Immature natural killer cell (primary cell): ENCODE measurements at places on chromosomes 6 and 20. TPM values are rescaled to one million over a fixed set of nuclear protein-coding genes. Genes with fewer than 3 reads are reported as not detected.

Gene SNAP25
- polyA plus RNA-seq, result not detected

Gene HLA-DMB
- polyA plus RNA-seq, result 38.3 TPM

DNA sequence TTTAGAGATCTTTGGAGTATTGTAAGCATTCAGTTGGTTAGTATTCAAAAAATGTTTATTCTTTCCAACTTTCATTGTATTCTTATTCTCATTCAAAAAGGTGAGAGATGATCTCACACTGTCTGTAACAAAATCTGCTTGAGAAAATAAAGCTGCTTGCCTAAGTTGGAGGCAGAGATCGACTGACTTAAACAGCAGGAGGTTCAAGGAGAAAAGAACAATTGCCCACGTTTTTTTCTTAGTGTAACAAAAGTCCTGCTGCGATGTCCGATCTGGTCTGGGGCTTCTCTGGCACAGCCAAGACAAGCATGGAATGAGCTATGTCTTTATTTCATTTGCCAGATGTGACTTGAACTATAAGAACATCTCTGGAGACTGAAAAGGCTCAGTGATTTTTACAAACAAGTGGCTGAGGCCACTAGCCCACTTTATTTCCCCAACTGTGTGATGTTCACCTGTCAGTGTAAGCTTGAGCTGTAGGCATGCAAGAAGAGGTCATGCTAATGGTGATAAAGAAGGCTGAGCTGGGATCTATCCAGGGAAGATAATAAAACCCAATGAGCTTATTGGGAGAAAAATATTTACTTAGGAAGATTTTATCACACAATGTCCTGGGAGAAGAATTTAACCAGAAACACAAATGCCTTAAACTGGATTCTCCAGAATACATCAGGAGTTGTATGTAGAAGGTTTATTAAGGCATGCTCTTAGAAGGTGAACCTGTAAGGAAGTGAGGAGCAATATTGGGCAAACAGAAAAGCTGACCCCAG lies 580.1 kb upstream of the BTBD3 start:
- H3K36me3 ChIP-seq, result no peaks in the 10 kb centered on the region
- no peak overlapping the region for H3K27ac ChIP-seq
- no peaks in the 10 kb centered on the region for H3K4me1 ChIP-seq
- no peaks in the 10 kb centered on the region for H3K27me3 ChIP-seq
- DNase-seq, result no peak

GRCh38 chr6:69232911-69233448 lies 563.8 kb downstream of the LMBRD1 start:
- H3K4me1 ChIP-seq, result no peaks in the 10 kb centered on the region
- H3K27ac ChIP-seq, result no peak overlapping the region
- no peaks in the 10 kb centered on the region for H3K27me3 ChIP-seq

Gene RFX6
- polyA plus RNA-seq, result not detected

DNA sequence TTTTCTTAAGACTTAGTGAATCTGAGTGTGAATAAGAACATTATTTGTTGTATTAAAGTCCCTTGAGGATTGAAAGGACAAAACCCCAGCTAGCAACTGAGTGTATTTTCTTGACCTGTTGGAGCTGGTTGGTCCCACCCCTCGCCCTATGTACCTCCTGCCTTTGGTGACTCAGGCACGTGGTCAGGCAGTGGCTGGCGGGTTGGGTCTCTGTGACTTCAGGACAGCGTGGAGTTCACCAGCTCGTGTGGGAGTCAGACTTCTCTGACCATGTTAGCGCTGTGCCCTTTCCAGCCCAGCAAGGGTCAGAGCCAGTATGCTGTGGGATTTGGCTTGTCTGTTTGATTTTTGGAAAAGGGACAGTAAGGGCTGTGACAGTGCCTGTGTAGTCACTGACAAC lies 93.7 kb downstream of the SSR1 start:
- no peak overlapping the region for H3K27ac ChIP-seq
- H3K4me1 ChIP-seq, result peaks cover 2% of the 10 kb centered on the region
- H3K36me3 ChIP-seq, result peaks cover 8% of the 10 kb centered on the region

Gene JAG1
- 1.3 TPM for polyA plus RNA-seq

GRCh38 chr6:21722510-21722909 lies 129.0 kb downstream of the SOX4 start:
- no peaks in the 10 kb centered on the region for H3K4me1 ChIP-seq
- no peaks in the 10 kb centered on the region for H3K36me3 ChIP-seq
- H3K27ac ChIP-seq, result no peak overlapping the region
- no peak overlapping the region for H3K4me3 ChIP-seq
- no peak for DNase-seq

- H3K4me1 ChIP-seq, result no peaks in the 10 kb centered on the region
- no peak for DNase-seq
- H3K27ac ChIP-seq, result no peak overlapping the region
- no peak overlapping the region for H3K4me3 ChIP-seq
- no peaks in the 10 kb centered on the region for H3K36me3 ChIP-seq
These were observed 25.7 kb upstream of the MRAP2 start for GRCh38 chr6:84007871-84008270.

DNA sequence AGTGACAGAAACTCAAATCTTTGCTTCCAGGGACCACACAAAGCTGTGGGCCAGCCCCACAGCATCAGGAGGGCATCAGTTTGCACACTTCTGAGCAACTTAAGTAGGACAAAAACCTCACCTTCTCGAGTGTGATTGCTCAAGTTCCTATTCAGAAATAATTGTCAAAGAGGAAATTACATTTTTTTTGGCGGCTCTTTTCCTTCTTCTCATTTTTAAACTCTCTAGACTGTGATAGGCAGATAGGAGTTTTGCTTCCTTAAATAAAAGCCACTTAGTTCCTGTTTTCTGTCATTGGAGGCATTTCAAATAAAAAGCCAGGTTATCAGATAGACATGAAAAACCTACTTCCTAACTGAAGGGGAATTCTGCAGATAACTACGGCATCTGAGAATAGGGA lies 11.2 kb upstream of the TAGAP start:
- no peaks in the 10 kb centered on the region for H3K27me3 ChIP-seq
- peak overlapping the region; percentile 63 for H3K4me3 ChIP-seq
- H3K27ac ChIP-seq, result peak overlapping the region; percentile 85
- no peaks in the 10 kb centered on the region for H3K36me3 ChIP-seq
- H3K4me1 ChIP-seq, result peaks cover 79% of the 10 kb centered on the region

DNA sequence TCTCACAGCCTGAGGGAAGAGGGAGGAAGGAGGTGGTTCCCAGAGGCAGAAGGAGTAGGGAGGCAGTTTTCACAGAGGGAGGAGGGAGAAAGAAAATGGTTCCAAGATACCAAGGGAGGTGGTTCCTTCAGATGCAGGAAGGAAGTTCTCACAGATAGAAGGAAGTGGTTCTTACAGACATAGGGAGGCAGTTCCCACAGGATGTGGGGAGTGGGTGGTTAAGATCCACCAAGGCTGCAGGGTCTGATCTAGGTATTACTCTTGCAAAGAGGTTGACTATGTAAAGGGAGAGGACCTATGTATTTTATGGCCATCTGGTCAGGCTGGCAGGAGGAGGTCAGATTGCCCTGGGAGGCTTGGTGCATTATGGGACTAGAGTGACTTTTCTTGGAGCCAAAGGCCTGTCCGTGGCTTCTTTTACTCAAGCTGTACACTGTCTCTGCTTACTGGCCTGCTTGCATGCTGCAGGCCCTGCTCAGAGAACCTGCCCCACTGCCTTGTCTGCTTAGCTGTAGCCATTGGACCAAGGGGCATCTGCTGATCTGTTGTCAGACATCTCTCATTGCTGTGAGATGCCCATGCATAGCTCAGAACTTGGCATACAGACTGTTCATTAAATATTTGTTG lies 283.7 kb downstream of the DHX35 start:
- H3K27ac ChIP-seq, result peak overlapping the region; percentile 73
- peaks cover 2% of the 10 kb centered on the region for H3K27me3 ChIP-seq
- H3K4me3 ChIP-seq, result peak overlapping the region; percentile 25
- no peak for DNase-seq

Gene ULBP2
- polyA plus RNA-seq, result 0.83 TPM

- H3K36me3 ChIP-seq, result no peaks in the 10 kb centered on the region
- peaks cover 2% of the 10 kb centered on the region for H3K27me3 ChIP-seq
- H3K27ac ChIP-seq, result no peak within 1 kb of the TSS
- H3K4me3 ChIP-seq, result no peak within 1 kb of the TSS
These were observed at the start of gene SLC17A1 for GRCh38 chr6:25831532-25832306. SLC17A1 (minus strand) TSS chr6:25832052; CDS start chr6:25830557, 1,495 bp downstream.

DNA sequence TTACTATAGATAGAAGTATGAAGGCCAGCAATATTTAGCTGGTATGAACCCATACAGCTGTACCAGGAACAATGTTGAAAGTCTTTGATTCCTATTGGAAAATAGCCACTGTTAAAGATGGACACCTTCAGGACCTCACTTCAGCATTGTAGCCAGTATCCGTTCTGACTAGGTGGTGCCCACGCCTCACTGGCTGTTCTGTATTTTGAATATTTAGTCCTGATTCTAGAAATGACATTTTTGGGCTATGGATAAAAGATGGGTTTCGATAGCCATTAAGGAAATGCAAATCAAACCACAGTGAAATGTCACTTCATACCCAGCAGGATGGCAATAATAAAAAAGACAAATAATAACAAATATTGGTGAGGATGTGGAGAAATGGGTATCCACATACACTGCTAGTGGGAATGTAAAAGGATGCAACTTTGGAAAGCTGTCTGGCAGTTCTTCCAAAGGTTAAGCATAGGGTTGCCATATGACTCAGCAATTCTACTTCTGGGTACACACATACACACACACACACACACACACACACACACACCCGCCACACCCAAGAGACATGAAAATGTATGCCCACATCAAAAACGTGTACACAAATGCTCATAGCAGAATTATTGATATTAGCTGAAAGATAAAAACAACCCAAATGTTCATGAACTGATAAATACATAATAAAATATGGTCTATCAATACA lies 56.8 kb downstream of the UTRN start:
- peak overlapping the region; percentile 97 for H3K27ac ChIP-seq
- peaks cover 85% of the 10 kb centered on the region for H3K4me1 ChIP-seq
- H3K36me3 ChIP-seq, result peaks cover 3% of the 10 kb centered on the region
- no peak for DNase-seq
- H3K4me3 ChIP-seq, result peak overlapping the region; percentile 44
- peaks cover 16% of the 10 kb centered on the region for H3K27me3 ChIP-seq

- peaks cover 3% of the 10 kb centered on the region for H3K36me3 ChIP-seq
- H3K4me1 ChIP-seq, result peaks cover 22% of the 10 kb centered on the region
- H3K4me3 ChIP-seq, result no peak overlapping the region
- peaks cover 1% of the 10 kb centered on the region for H3K27me3 ChIP-seq
- DNase-seq, result no peak
These were observed 69.9 kb upstream of the DDR1 start for GRCh38 chr6:30814146-30815040.

GRCh38 chr6:41675992-41676391 lies 37.7 kb downstream of the MDFI start:
- H3K4me1 ChIP-seq, result no peaks in the 10 kb centered on the region
- H3K36me3 ChIP-seq, result no peaks in the 10 kb centered on the region
- no peak overlapping the region for H3K27ac ChIP-seq
- peaks cover 3% of the 10 kb centered on the region for H3K27me3 ChIP-seq
- DNase-seq, result no peak
- no peak overlapping the region for H3K4me3 ChIP-seq

Gene PDRG1
- polyA plus RNA-seq, result 26.0 TPM

Gene NKAIN2
- not detected for polyA plus RNA-seq

Gene IL17A
- polyA plus RNA-seq, result 0.19 TPM

DNA sequence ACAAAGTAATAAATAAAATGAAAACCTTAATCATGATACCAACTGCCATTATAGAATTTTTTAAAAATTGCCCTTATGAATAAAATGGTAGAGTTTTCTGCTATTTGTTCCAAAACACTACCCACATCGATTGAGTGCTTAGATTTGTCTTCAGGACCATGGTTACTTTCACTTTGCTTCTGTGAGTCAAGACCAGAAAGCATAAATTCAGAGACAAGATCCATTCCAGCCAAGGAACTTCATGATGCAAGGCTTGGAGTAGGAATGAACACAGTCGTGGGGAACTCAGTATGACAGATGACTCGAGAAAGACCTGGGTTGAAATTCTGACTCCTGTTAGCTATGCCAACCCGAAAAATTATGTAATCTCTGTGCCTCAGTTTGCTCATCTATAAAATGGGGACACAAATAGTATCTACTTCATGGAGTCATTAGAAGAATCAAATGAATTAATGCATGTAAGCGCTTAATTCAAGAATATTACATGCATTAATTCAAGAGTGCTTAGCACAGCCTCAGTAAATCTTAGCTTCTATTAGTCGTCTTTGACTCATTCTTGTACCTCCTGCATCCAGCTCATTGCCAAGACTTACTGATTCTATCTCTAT lies 72.5 kb upstream of the MYLIP start:
- no peaks in the 10 kb centered on the region for H3K36me3 ChIP-seq
- H3K4me1 ChIP-seq, result peaks cover 8% of the 10 kb centered on the region
- peaks cover 8% of the 10 kb centered on the region for H3K27me3 ChIP-seq
- DNase-seq, result no peak
- no peak overlapping the region for H3K27ac ChIP-seq

Gene C6orf118
- polyA plus RNA-seq, result not detected

Gene SNX21
- 1.6 TPM for polyA plus RNA-seq

DNA sequence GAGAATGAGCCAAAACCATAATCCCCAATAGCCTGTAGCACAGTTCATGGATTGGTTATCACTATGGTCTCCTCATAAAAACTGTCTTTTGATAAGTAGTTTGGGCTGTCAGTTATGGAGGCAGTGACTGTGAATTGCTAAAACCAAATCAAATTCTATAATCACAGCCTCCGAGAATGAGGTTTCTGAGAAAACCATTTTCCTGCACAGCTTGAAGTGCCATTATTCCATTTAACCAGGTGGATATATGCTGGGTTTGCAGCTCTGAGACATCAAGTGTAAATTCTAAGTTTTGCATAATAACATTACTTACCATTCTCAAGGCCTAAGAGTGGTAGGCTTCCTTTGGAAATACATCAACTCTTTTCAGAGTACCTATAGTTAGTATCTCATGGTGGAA lies 485.4 kb downstream of the FRK start:
- H3K4me1 ChIP-seq, result no peaks in the 10 kb centered on the region
- H3K27me3 ChIP-seq, result no peaks in the 10 kb centered on the region
- DNase-seq, result no peak

- H3K27ac ChIP-seq, result no peak overlapping the region
- peaks cover 13% of the 10 kb centered on the region for H3K27me3 ChIP-seq
- peaks cover 4% of the 10 kb centered on the region for H3K36me3 ChIP-seq
- DNase-seq, result no peak
- H3K4me3 ChIP-seq, result no peak overlapping the region
These were observed 132.9 kb downstream of the SCML4 start for GRCh38 chr6:107691062-107691751.

Gene VWA7
- polyA plus RNA-seq, result 0.21 TPM

Gene TBC1D32
- 0.83 TPM for polyA plus RNA-seq

Gene MLN
- not detected for polyA plus RNA-seq

- H3K27ac ChIP-seq, result no peak overlapping the region
- H3K36me3 ChIP-seq, result peaks cover 48% of the 10 kb centered on the region
- H3K4me3 ChIP-seq, result no peak overlapping the region
- peaks cover 9% of the 10 kb centered on the region for H3K4me1 ChIP-seq
These were observed 25.9 kb downstream of the MTO1 start for GRCh38 chr6:73487473-73487872.

Gene DUSP15
- polyA plus RNA-seq, result not detected
